ENCODE measurements at places on chromosomes 5 and 9. TPM values are rescaled to one million over a fixed set of nuclear protein-coding genes. Genes with fewer than 3 reads are reported as not detected.

DNA sequence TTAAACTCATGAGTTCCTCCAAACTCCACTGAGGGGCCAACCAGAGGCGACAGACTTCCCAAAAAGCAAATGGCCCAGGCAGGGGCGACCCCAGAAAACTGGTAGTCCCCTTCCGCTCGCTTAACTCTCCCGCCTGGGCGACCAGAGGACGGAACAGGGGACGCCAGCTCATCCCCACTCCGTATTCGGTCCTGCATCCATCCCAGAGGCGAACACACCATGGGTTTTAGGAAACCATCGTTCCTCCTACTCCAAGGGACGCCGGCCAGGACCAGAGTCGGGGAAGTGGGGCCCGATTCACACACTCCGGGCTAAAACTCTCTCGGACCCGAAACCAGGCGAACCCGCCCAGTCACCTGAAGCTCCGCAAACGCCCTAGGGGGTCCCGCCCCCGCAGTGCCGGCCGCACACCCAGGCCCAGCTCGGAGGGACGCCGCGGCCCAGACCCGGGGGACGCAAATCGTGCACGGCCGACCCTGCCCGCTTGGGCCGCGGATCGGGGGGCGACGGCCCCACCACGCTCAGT, 478 bp downstream of the TEX10 start:
- no peak for DNase-seq
- peak overlapping the region; percentile 97 for H3K27ac ChIP-seq
- H3K36me3 ChIP-seq = peaks cover 6% of the 10 kb centered on the region

The DIRAS2 gene
- 0.11 TPM for total RNA-seq

DNA sequence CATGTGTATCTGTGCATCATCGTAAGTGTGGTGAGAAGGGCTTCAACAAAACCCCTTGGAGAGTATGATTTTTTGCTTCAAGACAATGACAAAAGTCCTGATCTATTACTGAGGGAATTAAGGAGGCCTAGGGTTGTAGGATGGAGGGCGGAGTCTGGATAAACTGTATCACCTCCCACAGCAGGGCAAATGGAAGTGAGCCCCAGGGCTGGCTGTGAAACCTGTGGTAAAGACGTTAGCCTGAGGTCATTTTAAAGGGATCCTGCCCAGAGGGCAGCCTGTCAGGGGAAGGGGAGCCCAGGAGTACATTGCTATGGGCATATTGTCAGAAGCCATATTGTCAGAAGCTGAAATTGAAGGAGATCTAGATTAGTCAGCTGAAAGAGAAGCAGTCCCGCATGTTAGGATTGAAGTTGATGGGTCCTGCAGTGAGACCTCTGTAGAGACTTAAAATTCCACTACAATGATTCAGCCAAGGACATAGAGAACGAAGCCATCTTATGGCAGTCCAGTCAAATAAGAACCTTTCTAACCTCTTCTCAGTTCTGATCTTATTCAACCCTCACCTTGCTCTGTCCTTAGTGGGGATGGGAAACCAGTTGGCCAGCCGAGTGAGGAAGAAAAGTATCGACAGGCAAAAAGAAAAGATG, 26.9 kb downstream of the ADGRV1 start:
- no peaks in the 10 kb centered on the region for H3K4me1 ChIP-seq
- no peaks in the 10 kb centered on the region for H3K36me3 ChIP-seq
- DNase-seq = no peak
- H3K27ac ChIP-seq = no peak overlapping the region
- H3K4me3 ChIP-seq = no peak overlapping the region
- H3K27me3 ChIP-seq = no peaks in the 10 kb centered on the region

DNA sequence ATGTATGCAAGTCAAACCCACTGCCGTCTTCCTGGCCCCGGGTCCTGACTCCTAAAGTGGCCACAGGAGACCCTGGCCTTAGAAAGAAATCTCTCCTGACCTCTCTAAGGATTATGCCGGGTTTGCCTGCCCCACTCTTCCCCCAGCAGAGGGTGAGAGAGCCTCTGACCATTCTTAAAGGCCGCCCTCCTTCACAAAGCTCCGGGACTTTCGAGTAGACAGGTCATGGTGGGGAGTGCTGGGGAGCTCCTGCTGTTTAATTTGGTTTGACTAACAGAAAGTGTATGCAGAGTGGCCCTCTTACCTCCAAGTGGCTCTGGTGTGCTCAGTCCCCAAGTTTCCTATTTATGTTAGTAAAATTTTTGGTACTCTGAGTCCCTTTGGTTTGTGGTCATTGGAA, 111.8 kb downstream of the LRRC70 start:
- H3K27me3 ChIP-seq = no peaks in the 10 kb centered on the region
- H3K4me1 ChIP-seq = no peaks in the 10 kb centered on the region
- H3K4me3 ChIP-seq = no peak overlapping the region
- H3K27ac ChIP-seq = no peak overlapping the region
- H3K36me3 ChIP-seq = no peaks in the 10 kb centered on the region
- DNase-seq = no peak

GRCh38 chr9:70055406-70056210, 12.0 kb downstream of the MAMDC2 start:
- no peaks in the 10 kb centered on the region for H3K36me3 ChIP-seq
- no peak overlapping the region for H3K4me3 ChIP-seq
- no peak for DNase-seq
